ENCODE measurements at places on chromosomes 6 and 20.

DNA sequence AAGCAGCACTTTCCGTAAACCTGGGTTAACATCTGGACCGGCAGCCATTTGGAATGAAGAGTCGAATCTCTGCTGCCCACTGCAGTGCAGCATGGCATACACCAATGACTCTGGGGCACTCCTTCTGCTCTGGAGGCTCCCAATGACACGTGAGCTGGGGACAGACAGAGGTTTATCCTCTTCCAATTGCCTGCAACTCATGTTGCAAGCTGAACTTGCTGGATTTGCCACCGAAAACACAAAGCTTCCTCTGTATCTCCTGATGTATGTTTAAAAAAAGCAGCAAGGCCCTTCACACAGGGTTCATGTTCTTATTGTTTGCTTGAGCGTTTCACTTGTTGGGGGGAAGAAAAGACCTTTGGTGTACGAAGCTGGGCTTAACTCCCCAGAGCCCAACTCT, 10.8 kb downstream of the NCOA5 start:
- DNase-seq = no peak

DNA sequence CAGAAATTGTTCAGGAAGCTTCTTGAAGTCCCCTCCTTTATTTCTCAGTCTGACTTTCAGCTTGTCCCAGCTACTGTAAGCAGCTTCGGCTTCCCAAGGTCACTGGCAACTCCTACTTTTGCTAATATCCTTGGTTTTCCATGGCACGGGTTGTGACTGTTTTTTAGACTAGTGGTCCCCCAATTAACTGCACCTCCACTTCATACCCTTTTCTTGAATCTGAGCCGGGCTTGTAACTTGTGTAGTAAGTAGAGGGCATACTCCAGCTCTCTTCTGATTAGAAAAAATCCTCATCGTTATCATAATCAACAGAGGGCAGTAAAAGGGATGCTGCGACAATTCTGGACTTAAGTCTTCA, 162.3 kb upstream of the TNFAIP3 start:
- no peak for DNase-seq

DNA sequence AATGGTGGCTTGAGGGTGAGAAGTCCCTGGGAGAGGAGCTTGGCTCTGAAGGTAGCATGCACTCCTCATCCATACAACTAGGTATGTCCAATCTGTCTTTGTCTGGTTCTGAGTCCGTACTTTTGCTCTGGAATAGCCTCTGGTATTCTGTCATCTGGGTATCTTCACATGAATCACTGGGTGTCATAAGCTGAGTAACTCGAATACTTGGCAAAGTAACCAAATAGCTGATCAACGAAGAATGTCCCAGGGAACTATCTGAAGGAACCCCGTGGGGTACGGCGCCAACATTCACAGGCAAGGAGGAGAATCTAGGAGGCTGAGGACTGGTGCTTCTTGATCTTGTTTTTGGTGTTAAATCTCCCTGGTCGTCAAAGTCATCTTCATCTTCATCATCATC, 184.8 kb downstream of the HIVEP2 start:
- no peak for DNase-seq

DNA sequence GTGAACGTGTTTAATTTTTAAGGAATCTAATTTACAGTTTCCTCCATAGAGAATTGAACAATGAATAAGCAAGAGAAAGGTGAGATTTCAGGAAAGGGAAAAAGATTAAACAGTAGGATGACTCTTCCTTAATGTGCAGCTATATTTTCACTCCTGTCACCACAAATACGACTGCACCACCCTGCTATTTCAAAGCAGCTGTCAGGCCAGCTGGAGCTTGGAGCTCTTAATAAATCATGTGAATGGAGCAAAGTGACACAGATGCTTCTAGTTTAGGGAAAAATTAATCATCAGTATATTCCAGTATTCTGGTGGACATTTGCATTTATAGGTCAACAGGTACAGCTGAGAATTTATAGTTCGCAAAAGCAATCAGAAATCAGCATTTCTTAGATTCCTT, 56.5 kb upstream of the PKIB start:
- no peak for DNase-seq

GRCh38 chr6:116536216-116536621, 9.3 kb downstream of the TRAPPC3L start:
- peak; percentile 37 for DNase-seq

DNA sequence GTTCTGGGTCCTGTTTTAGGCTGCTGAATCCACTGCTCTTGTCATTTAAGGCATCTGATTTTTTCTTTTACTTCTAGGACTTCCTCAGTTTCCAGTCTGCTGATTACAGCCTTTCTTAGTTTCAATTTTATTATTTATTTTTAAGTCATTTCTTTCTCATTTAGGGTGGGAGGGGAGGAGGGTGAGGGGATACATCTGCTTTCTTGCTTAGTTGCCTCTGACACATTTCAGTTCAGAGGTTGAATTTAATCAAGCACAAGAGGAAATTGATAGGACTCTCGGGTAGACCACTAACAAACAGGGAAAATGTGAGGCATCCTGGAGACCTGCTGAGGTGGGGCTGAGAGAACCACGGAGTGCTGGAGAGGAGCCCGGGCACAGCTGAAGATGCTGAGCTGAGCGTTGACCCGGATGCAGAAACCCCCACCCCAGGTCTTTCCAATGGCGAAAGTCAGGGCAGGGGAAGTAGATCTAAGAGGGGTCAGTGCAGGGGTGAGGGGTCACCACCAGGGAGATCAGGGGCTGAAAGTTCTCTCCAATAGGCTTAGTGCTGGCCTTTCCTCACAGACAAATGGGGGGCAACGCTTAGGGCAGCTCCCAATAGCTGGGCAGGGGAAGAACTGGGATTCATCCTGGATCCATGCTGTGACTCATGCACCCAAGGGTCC, 7.6 kb upstream of the TREML2 start:
- no peak for DNase-seq

GRCh38 chr6:159084493-159085091, 39.8 kb upstream of the TAGAP start:
- peak; percentile 12 for DNase-seq

- no peak for DNase-seq
Observed at GRCh38 chr6:45997875-45998506, 17.7 kb downstream of the CLIC5 start.

- DNase-seq = no peak
Observed at GRCh38 chr6:43969158-43969981, 157.9 kb downstream of the MRPL14 start.

- DNase-seq = no peak
Observed at GRCh38 chr6:34514593-34515472, 41.3 kb downstream of the SPDEF start.

GRCh38 chr20:49397525-49397924, 84.9 kb downstream of the KCNB1 start:
- DNase-seq = no peak

DNA sequence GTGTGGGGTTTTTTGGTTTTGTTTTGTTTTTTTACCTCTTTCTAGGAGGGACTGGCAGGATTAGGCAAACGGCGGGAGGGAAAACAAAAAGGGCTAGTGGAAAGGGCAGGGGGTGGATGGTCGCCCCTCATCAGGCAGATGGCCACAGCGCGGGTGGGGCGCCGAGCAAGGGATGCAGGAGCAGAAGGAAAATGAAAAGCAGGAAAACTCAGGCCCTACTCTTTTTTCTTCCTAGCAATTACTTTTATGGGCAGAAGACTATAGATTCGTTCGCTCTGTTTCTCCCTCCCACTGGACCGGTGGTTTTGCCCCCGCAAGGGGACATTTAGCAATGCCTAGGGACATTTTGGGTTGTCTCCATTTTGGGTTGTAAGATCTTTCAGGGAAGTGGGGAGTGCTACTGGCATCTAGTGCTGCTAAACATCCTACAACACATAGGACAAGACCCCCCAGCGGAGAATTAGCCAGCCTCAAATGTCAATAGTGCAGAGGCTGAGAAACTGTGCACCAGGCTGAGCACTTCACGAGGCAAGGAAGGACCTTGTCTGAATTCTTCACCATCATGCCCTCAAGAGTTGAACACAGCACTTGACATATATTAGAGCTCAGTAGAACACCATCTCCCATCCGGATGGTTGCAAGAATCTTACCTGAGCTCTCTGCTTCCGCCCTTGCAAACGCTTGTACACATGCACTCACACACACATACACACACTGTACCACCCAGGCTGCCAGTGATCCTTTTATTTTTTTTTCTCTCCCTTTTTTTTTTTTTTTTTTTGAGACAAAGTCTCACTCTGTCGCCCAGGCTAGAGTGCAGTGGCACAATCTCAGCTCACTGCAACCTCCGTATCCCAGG, 4.8 kb upstream of the ZMYND8 start:
- no peak for DNase-seq

GRCh38 chr6:47308552-47309290, 984 bp downstream of the TNFRSF21 start:
- no peak for DNase-seq

- DNase-seq = no peak
Observed at GRCh38 chr20:33575282-33575681, 85.4 kb downstream of the CBFA2T2 start.

DNA sequence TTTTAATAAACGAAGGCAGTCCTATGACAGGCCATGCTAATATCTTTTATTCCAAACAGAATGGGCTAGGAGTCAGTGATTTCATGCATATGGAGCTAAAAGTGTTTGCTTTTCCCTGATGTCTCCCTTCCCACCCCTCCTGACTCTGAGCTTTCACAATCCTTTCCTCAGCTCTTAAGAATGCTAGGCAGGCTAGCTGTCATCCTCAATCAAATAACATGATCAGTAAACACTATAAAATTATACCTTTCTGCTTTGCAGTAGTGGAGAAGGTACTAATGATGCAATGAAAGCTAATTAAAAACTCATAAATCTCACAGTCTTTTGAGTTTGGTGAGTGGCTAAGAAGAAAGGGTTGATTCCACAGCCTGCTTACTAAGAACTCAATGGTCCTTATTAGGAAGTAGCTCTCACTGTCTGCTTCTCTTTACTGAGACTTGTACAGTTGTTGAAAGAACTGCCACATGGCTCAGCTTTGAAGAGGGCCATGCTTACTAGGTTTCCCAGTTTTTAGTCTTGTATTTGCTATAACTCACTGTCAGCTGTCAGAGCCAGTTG, 250.9 kb upstream of the JAG1 start:
- DNase-seq = peak; percentile 55

DNA sequence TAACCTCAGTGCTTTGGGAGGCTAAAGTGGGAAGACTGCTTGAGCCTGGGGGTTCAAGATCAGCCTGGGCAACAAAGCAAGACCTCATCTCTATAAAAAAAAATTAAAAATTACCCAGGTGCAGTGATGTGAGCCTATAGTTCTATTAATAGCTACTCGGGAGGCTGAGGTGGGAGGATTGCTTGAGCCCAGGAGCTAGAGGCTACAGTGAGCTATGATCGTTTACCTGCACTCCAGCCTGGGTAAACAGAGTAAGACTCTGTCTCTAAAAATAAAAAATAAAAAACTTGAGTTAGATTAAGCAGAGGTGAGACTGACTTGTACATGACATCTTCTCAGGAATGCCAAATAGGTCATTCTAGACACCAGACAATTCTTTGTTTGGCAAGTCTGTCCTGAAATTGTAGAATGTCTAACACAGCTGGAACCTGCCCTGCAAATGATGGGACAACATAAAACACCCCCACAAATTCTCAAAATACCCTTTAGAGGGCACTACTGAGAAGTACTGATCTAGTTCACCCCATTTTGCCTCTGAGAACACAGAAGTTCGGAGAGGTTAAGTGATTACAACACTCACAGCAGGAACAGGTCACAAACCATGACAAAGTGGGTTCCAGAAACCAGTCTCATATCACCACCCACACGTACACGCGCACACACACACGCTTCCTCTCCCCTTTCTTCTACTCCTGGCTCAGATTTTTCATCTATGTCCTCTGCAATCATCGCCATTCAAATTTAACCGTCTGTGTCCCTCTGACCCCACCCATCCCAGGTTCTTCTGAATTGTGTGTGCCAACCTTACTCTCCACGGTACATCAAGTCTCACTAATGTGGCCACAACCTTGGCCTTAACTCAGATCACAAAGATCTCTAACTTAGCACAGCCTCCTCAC, 38.3 kb downstream of the ARHGAP18 start:
- no peak for DNase-seq

- peak; percentile 49 for DNase-seq
Observed at GRCh38 chr6:148999929-149000468, 253.2 kb downstream of the UST start.

DNA sequence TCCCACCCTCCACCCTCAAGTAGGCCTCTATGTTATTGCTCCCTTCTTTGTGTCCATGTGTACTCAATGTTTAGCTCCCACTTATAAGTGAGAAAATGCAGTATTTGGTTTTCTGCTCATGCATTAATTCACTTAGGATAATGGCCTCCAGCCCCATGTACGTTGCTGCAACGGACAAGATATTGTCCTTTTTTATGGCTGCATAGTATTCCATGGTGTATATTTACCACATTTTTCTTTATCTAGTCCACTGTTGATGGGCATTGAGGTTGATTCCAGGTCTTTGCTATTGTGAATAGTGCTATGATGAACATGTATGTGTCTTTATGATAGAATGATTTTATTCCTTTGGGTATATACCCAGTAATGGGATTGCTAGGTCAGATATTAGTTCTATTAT, 64.1 kb upstream of the NNAT start:
- no peak for DNase-seq

DNA sequence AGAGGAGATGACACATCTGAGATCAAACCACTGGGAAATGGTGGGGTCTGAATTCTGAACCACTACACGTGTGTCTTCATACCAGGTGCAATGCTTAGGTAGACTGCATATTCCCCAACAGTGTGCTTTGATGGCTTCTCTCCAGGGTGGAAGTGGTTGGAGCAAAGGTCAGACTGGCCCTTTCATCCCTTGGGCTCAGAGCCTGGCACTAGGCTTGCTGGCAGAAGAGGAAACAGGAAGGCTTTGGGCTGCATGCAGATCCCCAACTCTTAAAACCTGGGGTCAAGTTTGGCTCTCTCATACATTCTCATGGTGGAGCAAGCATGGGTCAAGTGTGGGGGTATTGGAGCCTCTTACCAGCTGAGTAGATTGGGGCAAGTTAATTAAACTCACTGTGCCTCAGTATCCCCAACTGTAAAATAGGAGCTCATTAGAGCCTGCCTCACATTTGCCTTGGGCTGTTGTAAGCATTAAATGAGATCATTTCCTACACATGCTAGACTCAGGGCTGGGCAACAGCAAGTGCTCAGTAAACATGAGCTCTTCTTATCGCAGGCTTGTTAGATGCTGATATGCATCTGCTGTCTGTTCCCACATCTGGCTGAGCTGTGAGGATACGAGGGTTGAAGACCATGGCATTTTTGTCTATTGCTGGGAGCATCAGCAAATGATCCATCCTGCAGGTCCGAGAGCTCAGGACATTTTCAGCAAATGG, 51.6 kb upstream of the FAM83D start:
- no peak for DNase-seq

GRCh38 chr6:163607792-163608191, 193.3 kb downstream of the QKI start:
- no peak for DNase-seq

DNA sequence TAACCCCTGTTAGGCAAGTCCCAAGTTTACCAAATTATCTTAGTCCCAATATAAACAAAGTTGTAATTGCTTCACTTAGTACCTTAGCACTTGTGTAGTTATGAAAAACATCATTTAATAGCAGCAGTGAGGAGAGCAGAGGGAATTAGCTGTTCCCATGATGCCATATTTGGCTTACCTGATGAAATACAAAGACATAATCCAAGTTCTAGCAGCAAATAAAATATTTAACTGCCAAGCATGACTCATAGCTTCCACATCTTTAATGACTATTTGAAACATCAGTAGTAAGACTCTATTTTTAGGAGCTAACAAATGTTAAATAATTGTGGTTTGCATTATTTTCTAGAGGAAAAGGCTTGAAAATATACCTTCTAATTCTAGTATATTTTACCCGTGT, 94.0 kb upstream of the MCHR2 start:
- no peak for DNase-seq
